Stimulated activated CD4-positive, alpha-beta T cell treated with anti-CD3 and anti-CD28 coated beads, Interleukin-2, amount 100 ng/mL, for 24 hours (primary cell): ENCODE measurements at places on chromosomes 7 and 10.

GRCh38 chr10:96587264-96588059 lies 650 bp upstream of the TM9SF3 start:
- DNase-seq, result no peak

- DNase-seq, result peak; percentile 50
These were observed at the start of gene PALD1 for GRCh38 chr10:70478191-70479164. Gene PALD1, plus strand, starts transcription at chr10:70478767. Its CDS starts 47,185 bp downstream, at chr10:70525952.

DNA sequence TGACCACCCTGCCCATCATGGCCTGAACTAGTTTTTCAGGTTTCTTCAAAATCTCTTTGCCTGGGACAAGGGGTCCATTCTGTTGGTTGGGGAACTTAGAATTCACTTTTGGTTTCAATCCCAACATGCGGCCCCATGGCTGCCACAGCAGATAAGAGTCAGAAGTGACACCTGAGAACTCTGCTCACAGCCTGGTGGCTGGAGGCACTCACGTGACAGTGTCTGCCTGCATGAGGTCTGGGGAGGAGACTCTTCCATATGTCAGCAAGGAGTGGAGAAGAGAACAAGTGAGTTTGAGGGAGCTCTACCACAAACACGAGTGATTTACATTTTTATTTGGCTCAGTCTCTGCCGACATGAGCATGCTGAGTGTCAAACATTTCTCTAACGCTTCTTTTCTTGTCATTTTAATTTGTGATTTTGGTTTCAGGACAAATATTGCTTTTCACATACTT lies 370.4 kb downstream of the TNS3 start:
- DNase-seq, result no peak

DNA sequence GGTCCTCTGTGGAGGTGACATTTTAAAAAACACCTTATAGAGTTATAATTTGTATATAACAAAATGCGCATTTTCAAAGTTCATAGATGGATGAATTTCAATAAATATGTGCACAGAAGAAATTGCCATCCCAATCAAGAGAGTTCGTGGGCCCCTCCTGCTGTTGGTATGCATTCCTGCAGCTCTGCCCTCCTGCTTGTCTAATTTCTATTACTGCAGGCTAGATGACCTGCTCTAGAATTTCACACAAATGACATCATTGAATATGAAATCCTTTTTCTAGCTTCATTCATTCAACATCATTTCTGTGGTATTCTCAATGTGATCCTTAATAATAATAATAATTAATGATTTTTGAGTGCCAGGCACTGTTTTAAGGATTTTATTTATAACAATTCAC lies 348.2 kb downstream of the SDK1 start:
- DNase-seq, result no peak

DNA sequence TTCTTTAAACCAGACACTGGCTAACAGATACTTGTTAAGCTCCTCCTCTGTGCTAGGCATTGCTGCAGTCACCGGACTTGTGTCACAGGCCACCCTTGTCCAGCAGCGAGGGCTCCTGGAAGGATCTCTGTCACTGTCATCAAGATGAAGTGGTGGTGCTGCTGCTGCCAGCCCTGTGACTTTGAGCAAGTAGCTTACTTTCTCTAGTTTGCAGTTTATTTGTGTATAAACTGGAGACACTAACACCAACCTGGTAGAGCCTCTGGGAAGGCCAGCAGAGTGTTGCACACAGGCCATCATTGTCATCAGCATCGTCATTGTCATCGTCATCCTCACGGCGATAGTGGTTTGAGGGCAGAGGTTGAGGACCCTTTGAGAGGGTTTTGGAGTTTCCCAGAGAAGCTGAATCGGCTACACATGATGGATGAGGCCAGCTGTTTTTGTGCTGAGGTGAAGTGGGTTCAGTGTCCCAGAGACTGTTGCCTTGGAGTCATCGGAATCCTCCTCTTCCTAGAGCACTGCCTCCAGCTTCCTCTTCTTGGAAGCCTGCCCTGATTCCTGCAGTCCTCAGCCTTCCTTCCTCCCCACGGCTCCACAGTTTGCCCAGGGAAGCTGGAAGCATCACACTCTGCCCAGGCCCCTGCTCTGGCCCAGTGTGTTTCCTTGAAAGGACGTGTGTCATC lies 128.4 kb downstream of the GRK5 start:
- DNase-seq, result no peak

GRCh38 chr7:29974286-29974685 lies 15.3 kb downstream of the SCRN1 start:
- DNase-seq, result no peak

- no peak for DNase-seq
These were observed 542.0 kb downstream of the CNTNAP2 start for GRCh38 chr7:146658604-146659003.

DNA sequence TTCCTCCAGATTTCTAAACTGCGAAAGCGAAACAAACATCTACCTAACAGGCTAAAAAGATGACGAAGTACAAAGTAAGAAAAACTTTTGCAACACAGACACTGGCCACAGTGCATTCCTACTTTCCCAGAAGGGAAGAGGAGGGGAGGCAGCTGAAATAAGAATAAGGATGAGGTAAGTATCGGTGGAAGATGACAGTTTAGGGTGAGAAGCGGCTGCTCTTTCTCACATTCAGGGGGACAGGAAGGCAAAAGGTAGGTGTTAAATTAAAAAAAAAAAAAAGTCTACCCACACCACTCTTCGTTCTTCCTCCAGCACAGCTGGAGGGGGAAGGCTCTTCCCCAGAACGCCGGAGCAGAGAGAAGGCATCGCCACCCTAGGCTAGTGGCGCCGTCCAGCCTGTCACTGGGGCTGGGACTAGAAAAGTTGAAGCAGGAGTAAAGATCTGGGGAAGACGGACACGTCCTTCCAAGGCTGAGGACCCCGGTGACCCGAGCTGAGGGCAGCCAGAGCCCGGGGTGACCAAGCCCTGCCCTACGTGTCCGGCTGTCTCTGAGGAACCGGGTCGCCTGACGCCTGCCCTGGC lies 846 bp downstream of the DNAJC1 start:
- DNase-seq, result no peak

GRCh38 chr10:15829495-15829894 lies 30.8 kb downstream of the MINDY3 start:
- DNase-seq, result no peak

- peak; percentile 51 for DNase-seq
These were observed 47.9 kb downstream of the PIP4K2A start for GRCh38 chr10:22666287-22667092.

- no peak for DNase-seq
These were observed 3.0 kb upstream of the FGF8 start for GRCh38 chr10:101778781-101779543.

DNA sequence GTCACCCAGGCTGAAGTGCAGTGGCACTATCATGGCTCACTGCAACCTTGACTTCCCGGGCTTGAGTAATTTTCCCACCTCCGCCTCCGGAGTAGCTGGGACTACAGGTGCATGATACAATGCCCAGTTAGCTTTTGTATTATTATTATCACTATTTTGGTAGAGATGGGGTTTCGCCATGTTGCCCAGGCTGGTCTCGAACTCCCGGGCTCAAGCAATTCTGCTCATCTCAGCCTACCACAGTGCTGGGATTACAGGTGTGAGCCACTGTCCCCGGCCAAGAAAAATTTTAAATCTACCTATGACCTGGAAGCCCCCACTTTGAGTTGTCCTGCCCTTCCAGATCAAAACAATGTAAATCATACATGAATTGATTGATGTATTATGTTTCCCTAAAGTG lies 38.8 kb downstream of the CCDC6 start:
- DNase-seq, result no peak

DNA sequence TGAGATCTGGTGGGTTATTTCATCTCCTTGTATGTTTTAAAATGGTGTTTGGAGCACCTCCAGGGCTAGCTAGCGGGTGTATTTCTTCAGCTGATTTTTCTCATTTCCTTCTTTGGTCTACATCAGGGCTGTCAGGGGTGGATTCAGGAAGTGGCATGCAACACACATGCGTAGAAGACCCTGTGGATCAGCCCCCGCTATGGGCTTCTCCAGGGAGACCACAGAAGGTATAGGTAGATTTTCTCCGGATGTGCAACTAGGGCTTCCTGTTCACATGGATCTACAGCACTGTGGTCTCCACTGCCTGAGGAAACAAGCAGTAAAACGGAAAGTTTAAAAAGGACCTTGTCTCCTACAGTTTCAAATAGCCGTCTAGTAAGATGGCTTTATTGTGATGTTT lies 10.4 kb downstream of the NUB1 start:
- peak; percentile 52 for DNase-seq

- peak; percentile 39 for DNase-seq
These were observed 51.2 kb upstream of the CARD11 start for GRCh38 chr7:3094701-3095445.

- no peak for DNase-seq
These were observed 43.3 kb downstream of the ETV1 start for GRCh38 chr7:13946181-13946580.

- DNase-seq, result no peak
These were observed 228.4 kb downstream of the ARHGAP12 start for GRCh38 chr10:31700181-31700611.

GRCh38 chr7:2721842-2722241 lies 33.8 kb downstream of the AMZ1 start:
- DNase-seq, result no peak

- DNase-seq, result no peak
These were observed 113.0 kb downstream of the PDE1C start for GRCh38 chr7:31957090-31957720.

DNA sequence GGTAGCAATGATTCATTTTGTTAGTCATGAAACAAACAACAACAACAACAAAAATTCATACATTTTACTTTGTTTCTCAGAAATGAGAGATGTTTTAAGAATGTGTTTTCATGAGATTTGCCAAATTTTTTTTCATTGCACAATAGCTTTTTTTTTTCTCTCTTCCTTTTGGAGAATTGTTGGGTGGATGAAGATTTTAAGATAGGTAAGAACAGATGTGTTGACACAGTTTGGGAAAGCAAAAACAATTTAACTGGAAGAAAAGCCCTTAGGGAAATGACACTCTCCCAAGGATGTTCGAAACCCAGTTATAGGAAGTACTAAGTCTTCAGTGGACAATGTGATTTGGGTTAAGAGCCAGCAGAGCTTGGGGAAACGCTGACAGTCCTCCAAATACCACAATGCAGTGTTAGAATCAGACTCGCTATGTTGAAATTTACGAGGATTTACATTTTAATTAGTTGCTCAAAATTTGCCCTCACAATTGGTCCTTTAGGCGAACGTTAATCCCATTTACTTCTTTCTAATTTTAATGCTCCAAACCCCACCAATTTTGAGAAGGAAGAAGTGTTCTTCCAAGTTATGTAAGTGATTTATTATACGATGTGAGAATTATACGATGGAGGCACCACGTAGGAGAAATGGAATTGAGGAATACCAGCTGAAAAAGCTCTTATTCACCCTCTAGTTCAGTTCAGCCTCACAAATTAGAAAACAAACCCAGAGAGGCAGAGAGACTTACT lies 61.2 kb downstream of the HHEX start:
- DNase-seq, result no peak

- DNase-seq, result no peak
These were observed 32.0 kb downstream of the NPVF start for GRCh38 chr7:25196132-25196896.

- no peak for DNase-seq
These were observed 396.0 kb downstream of the PHTF2 start for GRCh38 chr7:78194611-78195010.

DNA sequence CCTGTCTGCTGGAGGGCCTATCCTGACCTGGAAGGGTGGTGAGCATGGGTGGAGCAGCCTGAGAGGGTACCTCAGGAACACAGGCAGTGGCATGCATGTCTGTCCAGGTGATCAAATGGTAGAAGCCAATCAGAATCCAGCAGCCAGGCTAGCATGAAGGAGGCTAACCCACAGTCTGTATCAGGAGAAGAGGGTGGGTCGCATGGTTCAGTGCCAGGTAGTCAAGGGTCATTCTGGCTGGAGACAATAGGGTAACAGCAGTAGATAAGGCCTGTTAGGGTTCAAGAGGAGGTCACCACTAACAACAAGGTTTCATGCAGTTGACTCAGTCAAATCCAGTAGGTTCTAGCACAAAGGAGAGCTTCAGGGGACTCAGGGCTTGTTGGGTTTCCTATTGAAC lies 10.4 kb downstream of the ALDH18A1 start:
- DNase-seq, result no peak

GRCh38 chr7:42831718-42832522 lies 80.0 kb downstream of the C7orf25 start:
- DNase-seq, result no peak

GRCh38 chr10:93124580-93125318 lies 51.1 kb downstream of the CYP26A1 start:
- DNase-seq, result no peak

DNA sequence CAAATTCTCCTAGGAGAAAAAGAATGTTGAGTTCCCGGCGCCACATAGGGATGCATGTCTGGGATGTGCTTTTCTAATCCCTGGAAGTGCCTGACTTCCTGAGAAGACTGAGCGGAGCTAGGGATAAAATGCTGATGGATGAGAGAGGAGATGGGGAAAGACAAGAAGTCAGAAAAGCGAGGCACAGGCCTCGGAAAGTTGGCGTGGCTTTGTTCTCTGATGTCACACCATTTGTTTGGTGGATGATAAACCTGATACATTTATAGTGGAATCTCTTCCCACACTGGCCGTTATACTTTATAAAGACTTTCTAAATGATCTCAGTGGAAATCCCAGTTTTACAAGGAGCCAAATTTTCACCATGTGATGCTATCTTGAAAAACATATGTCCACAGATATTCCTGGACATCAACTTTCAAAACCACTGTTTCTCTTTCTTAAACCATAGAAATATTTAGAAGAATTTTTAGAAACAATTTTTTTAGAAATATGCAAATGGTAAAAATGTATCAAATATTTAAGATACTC lies 188.8 kb upstream of the SVIL start:
- no peak for DNase-seq

- no peak for DNase-seq
These were observed 176.8 kb upstream of the SORCS1 start for GRCh38 chr10:107341281-107341680.

DNA sequence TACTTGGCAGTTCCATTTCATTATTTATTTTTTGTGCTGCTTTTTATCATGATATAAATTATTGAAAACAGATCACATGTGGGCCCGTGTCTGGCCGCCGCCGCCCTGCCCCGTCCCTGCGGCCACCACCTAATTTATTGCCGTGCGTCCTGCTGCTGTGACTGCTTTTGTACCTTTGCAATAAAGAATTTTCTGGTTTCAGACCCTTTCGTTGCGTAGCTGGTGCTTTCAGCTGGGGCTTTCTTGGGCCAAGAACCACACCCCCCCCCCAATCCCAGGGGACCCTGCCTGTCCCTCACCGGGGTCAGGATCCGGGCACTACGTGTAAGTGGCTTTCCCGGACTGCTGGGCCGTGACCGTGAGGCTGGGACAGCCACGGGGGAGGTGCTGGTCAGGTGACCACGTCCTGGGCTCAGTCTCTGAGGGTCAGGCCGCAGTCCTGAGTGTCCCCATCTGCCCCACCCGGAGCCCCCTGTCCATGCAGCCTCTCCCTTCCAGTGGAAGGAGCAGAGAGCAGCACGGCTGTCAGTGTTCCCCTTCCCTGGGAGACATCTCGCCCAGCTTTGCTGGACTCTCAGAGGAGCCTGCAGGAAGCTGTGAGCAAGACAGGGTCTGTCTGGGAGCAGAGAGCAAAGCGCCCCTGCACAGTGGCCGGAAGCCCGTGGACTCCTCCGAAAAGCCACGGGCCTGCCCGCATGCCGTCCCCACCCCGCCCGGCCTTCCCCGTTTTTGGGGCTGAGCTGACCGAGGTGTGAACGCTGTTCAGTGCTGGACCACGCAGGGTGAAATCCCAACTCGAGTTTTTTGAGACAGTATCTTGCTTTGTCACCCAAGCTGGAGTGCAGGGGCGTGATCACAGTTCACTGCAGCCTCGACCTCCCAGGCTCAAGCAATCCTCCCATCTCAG lies 12.6 kb downstream of the MAFK start:
- no peak for DNase-seq

- DNase-seq, result no peak
These were observed 1.7 kb upstream of the ZNF862 start for GRCh38 chr7:149836434-149836833.

GRCh38 chr10:93076871-93077270 lies 3.2 kb downstream of the CYP26A1 start:
- no peak for DNase-seq
